GM20000 (cell line): ENCODE measurements at places on chromosomes 12 and 14.

DNA sequence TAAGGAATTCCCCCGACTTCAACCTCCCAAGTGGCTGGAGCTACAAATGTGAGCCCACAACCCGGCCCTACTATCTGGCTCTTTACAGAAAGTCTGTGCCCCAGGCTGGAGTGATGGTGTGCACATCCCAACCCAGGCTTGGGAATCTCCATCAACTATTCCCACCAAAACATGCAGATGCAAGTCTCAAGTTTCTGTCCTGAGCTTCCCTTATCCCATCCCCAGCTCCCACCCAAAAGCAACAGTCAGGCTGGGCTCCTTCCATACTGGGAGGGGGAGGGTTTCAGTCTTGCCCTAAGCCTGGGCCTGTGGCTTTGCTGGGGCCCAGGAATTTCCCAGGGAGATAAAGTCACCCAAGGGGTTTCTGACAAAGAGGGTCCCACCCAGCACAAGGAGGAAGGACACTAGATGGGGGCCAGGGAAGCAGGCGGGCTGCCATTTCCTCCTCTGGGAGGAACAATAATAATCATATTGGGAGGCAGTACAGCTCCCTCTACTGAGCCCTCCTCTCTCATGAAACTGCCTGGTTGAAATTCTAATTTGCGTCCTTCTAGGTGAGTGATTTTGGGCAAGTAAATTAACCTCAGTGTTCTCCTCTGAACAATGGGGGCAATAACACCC is 8.0 kb downstream of the SLC8B1 start:
- no peak for DNase-seq

DNA sequence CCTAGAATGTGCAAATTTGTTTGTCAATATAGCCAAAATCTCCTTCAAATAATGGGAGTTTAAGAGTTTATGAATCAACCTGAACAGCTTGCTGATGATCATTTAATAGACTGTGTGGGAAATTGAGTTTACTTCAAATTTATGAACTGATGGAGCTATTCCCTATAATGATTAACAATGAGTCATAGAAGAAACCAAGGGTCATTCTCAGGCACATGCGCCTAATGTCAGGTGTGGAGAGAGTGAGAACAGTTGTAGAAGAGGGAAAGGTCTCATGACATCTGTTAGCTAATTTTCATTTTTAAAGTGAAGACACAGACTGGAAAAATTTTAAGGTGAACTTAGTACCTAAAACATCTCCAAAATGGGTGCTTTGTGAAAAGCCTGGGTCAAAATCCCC is 191.8 kb downstream of the BMP4 start:
- DNase-seq, result no peak

GRCh38 chr12:105874121-105874520 is 264.6 kb downstream of the NUAK1 start:
- no peak for DNase-seq

GRCh38 chr14:78425330-78425729 is 255.2 kb downstream of the NRXN3 start:
- no peak for DNase-seq

GRCh38 chr14:38248321-38249028 is 7.4 kb downstream of the CLEC14A start:
- no peak for DNase-seq

DNA sequence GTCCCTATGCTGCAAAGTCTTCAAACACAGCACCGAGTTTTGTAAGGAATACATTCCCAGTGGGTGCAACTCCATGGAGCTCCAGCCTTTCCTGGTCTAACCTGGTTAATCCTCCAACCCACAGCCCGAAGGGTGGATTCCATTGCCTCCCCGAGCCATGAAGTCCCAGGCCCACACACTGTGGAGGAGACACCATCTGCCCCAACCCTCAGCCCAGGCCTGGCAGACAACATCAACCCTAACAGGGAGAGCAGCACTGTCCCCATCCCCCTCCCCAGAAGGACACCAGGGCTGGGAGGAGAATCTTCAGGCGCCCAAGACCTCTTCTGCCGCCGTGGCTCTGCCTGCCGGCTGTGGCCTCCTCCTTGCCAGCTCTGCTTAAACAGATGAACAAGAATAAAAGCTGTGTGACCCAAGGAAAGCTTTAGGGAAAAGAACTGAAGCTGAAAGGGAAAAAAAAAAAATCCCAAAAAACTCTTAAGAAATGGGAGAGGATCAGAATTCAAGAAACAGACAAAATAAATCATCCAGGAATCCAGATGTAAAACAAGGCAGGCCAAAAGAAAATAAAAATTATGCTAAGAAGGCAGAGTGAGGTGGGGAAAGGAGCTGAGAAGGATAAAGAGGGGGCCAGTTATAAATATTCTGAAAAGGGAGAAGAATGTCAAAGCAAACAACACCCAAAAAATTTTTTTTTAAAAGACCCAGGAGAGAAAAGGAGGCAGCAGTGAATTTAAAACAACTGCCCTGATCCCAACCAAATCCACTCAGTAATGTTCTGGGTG is 16.0 kb upstream of the ZFP36L1 start:
- no peak for DNase-seq

DNA sequence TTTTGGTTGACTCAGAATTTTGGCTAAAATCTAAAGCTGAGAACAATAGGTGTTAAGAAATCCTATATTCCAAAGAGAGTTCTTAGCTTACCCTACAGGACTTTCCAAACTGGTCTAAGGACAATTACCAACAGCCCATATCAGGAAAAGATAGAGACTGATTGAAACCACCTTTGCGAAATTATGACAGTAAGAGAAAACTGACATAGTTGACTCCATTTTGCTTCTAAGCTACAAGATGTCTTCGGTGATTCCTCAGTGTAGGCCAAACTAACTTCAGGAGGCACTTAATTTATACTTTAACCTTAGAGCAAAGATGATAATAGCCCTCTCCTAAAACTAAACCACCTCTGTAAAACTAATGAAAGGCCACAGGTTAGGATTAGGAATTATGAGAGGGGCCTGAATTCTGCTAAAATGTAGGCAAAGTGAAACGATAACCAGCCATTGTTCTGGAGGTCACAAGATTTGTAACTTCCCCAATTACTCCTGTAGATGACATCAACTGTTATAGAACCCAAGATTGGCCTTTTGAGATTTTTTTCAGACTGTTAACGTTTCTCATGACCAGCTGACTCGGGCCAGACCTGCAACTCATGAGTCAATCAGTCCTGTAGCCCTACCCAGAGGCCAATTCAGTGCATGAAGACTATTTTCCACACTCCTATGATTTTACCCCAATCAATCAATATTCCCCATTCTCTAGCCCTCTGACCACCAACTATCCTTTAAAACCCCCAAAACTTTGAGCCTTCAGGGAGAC is 43.0 kb downstream of the KLRG1 start:
- no peak for DNase-seq

GRCh38 chr14:20969336-20969735 is 14.0 kb downstream of the RNASE2 start:
- DNase-seq, result no peak

DNA sequence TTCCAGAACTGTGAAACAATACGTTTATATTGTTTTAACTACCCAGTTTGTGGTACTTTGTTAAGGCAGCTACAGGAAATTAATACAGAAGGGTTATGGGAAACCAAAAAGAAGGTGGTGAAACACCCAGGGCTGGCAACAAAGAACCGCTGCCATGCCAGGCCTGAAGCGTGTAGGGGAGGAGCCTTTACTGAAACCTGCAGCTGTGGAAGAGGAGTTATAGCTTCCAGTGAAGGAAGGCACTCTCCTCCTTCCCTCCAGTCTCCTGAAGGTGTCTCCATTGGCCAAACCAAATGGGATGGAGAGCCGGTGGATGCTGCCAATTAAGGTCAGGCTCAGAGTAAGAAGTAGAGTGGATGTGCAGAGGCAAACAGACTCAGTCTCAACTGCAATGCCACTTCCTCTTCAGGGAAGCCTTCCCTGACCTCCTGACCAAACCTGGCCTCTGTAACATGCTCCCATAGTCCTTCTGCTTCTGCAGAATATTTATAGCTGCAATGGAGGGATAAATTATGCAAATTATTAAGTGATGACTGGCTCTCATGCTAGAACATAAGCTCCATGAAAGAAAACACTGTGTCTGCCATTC is 168.3 kb downstream of the DAD1 start:
- DNase-seq, result no peak

GRCh38 chr12:92297405-92297804 is 151.8 kb upstream of the BTG1 start:
- no peak for DNase-seq

- DNase-seq, result no peak
These were observed 218.6 kb upstream of the FOXN3 start for GRCh38 chr14:89635615-89636014.

DNA sequence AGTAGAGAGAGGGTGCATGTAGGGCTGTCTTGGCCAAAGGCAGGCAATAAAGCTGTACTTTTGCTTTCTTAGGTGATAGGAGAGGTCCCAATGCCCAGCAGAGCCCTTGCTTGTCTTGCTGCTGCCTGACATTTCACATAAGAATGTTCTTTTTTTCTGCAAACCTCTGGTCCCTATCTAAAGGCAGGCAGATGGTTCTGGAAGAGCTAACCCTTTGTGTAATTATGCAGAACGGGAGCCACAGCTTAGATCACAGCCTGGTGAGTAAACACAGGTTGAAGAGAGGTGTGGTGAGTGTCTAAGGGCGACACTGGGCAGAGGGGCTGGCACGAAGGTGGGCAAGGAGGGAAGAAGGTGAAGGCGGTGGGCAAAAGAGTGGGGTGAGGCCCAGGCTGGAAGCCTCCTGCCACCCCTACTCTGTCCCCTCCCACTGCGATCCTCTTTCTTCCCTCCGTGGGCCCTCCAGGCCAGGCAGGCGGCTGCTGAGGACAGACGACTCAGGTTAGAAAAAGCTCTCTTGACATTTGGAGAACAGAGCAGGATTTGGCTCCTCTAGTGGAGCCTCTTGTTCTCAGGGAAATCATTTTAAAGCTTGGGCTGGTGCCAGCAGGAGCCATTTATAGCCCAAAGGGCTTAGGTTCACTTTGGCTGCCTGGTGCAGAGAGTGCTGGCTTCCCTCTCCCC is 42.8 kb downstream of the PRMT8 start:
- DNase-seq, result no peak

- DNase-seq, result no peak
These were observed 265.7 kb upstream of the CLEC14A start for GRCh38 chr14:38521591-38521990.

GRCh38 chr14:34227834-34228649 is 234.0 kb downstream of the SPTSSA start:
- peak; percentile 76 for DNase-seq

- no peak for DNase-seq
These were observed 205.1 kb upstream of the FSCB start for GRCh38 chr14:44712024-44712815.

- no peak for DNase-seq
These were observed 390.7 kb downstream of the C12orf75 start for GRCh38 chr12:105721051-105721825.

- DNase-seq, result no peak
These were observed 40.2 kb downstream of the TAOK3 start for GRCh38 chr12:118332511-118332910.

DNA sequence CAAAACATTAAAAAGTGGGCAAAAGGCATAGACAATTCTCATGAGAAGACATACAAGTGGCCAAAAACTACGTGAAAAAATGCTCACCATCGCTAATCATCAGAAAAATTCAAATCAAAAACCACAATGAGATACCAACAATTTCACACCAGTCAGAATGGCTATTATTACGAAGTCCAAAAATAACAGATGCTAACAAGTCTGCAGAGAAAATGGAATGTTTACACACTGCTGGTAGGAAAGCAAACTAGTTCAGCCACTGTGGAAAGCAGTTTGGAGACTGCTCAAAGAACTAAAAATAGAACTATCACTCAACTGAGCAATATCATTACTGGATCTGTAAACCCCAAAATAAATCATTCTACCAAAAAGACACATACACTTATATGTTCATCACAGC is 76.2 kb downstream of the PRKD1 start:
- no peak for DNase-seq

- DNase-seq, result no peak
These were observed 242.0 kb downstream of the BMP4 start for GRCh38 chr14:53714495-53715192.

- no peak for DNase-seq
These were observed 17.3 kb downstream of the SNRNP35 start for GRCh38 chr12:123475246-123475703.

DNA sequence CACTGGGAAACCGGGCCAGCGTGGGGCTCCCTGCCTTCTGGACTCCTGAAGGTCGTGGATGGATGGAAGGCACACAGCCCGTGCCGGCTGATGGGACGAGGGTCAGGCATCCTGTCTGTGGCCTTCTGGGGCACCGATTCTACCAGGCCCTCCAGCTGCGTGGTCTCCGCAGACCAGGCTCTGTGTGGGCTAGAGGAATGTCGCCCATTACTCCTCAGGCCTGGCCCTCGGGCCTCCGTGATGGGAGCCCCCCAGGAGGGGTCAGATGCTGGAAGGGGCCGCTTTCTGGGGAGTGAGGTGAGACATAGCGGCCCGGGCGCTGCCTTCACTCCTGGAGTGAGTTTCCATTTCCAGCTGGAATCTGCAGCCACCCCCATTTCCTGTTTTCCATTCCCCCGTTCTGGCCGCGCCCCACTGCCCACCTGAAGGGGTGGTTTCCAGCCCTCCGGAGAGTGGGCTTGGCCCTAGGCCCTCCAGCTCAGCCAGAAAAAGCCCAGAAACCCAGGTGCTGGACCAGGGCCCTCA is 26.9 kb downstream of the HIP1R start:
- no peak for DNase-seq

GRCh38 chr12:31931796-31932715 is 27.2 kb upstream of the RESF1 start:
- DNase-seq, result no peak

GRCh38 chr12:102540815-102541385 is 60.5 kb upstream of the IGF1 start:
- no peak for DNase-seq

DNA sequence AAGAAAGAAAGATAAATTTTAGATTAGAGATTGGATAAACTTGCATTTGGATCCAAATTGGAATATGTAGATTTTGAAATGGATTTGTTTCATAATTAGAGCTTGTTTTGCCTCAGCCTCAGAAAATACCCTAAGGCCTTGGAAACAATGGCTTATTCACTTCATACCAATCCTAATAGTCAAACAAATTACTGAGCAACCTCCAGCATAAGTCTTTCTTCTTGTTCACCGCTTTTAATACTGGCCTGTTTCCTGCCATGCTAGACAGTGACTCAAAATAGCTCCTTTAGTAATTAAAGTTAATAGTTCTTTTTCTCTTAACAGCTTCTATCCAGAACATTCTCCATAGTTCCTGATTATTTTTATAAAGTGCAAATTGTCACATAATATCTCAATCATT is 110.9 kb upstream of the DNM1L start:
- DNase-seq, result no peak

- no peak for DNase-seq
These were observed 15.4 kb downstream of the VASH1 start for GRCh38 chr14:76776428-76777251.

DNA sequence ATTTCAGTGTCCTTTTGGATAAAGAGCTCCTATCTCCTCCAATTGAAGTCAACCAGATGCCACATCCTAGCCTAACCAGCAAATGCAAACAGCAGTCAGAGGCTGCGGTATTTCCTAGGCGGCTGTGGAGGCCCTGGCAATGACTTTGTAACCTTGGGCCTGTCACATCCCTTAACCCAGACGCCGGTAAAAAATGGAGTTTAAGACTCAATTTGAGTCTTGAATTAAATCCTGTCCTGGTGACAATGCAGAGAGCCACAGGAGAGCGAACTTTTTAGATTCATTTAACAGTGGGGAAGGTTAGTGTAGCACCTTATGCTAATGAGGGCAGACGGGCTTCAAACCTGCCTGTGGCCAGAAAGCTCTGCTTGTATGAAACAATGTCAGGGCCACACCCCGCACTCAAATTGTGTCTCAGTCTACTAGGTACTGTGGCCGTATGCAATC is 1.3 kb downstream of the C12orf75 start:
- DNase-seq, result peak; percentile 23
